WERI-Rb-1 (cell line): ENCODE measurements at places on chromosomes 7 and 10.

GRCh38 chr7:100837099-100837836 lies 9.9 kb upstream of the EPHB4 start:
- DNase-seq: peak; percentile 82

GRCh38 chr10:58967551-58968388 lies 208.7 kb upstream of the PHYHIPL start:
- peak; percentile 20 for DNase-seq

DNA sequence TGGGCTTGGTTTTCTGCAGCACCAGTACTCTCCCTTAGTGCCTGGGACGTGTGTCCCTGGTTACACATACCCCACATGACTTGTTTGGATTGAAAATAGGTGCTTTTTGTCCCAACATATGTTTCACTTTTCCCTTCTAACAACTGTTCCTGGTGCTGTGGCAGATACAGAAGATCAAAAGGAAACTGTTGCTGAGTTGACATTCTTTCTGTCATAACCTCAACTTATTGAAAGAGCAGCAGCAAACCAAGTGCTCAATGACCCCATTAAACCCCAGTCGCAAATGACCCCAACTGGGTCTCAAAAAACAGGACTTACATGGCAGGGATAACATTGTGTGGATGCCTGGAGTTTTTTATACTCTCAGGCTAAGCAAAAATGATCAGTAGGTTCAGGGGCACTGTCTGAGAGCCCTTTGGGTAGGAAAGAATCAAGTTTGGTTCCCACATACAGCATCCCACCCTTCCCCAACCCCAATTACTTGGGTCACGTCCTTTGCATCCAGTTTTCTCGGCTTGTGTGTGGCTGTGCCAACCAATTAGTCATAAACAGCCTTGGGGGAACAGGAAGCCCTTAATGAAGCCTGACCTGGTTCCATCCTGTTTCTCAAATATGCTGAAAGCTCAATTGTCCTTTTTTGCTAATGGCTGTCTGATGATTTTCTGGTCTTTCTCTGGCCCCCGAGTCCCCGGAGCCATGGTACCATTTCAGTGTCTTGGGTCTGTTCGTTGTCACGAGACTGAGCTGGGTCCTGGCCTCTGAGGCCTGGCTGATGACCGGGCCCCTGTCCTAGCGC lies 4.9 kb downstream of the HKDC1 start:
- DNase-seq: no peak

- no peak for DNase-seq
These were observed 62.8 kb upstream of the FAM20C start for GRCh38 chr7:129366-130221.

GRCh38 chr7:2266911-2267310 lies 24.9 kb downstream of the NUDT1 start:
- DNase-seq: peak; percentile 82

GRCh38 chr10:103967448-103968071 lies 620 bp downstream of the SLK start:
- no peak for DNase-seq

- peak; percentile 69 for DNase-seq
These were observed 83.1 kb downstream of the THSD7A start for GRCh38 chr7:11748884-11749283.

- no peak for DNase-seq
These were observed 135.4 kb downstream of the EMX2 start for GRCh38 chr10:117677890-117678500.

DNA sequence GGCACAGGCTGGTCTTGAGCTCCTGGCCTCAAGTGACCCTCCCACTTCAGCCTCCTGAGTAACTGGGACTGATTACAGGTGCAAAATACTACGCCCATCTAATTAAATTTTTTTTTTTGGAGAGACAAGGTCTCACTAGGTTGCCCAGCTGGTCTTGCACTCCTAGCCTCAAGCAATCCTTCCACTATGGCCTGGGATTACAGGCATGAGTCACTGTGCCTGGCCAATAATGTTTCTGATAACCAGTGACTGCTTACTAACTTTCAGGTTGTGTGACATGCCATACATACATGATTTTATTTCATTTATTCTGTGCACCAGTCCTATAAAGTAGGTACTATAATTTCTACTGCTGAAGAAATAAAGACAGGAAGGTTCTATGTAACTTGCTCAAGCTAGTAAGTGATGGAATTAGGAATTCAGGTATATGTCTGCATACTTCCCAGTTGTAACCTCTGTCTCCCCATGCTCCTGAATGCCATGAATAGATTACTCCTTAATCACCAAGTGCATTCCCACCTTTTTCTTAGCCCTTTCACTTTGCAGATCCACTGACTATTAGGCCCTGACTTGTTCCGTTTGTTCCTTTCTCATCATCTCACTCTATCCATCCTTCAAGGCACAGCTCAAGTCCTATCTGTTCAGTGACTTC lies 28.1 kb downstream of the MCU start:
- DNase-seq: no peak

DNA sequence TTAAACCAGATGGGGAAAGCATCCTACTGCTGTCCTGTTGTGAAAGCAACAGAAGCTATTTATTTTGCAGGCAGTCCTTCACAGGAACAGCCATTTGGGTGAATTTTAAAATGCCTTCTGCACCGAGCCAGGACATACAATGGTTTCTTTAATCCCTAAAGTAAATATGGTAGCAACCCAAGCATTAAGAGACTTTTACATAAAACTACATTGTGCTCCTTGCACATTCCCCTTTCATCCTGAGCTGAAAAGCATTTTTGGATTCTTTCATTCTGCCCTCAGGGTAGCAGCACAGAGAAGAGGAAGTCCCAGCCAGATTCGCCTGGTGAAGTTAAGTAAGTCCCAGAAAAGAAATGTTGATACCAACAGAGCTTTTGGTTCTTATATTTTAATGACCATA lies 84.0 kb upstream of the FAM3C start:
- no peak for DNase-seq

GRCh38 chr7:151696721-151697514 lies 177.2 kb upstream of the RHEB start:
- peak; percentile 37 for DNase-seq

GRCh38 chr10:22597138-22597537 lies 117.2 kb downstream of the PIP4K2A start:
- no peak for DNase-seq

- DNase-seq: no peak
These were observed 455.7 kb upstream of the KLF6 start for GRCh38 chr10:4240608-4241197.

DNA sequence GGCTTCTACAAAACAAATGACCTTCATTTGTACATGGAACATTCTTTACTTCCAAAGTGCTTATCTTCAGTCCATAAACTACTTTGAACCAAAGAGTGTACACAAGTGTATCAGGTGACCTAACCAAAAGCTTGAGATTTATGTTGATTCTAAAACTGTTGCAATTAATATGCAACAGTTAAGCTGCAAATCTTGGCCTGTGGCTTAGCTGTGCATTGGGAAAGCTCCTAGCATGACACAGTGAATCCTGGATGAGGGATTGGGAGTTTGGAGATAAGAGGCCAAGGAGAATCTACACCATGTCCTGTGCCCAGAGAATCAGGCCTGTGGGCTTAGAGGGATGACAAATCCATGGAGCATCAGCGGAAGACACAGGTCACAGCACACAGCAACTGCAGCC lies 105.2 kb upstream of the GSDME start:
- no peak for DNase-seq

DNA sequence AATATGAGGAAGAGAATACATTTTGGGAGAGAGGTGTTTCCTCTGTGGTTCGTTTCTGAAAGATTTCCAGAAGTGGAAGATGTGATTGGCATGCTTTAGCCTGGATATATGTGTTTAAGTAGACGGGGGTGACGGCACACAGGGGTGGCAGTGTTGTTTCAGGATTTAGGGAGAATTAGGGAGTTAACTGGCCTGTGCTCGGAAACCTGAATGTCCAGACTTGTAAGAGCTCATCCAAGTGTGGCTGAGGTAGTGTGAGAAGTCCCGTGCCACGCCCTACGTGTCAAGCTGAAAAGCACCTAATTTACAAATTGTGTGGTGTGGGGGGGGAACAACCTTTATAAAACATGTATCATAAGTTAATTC lies 1.1 kb downstream of the RALA start:
- peak; percentile 28 for DNase-seq

GRCh38 chr10:102309236-102309635 lies 63.9 kb downstream of the GBF1 start:
- no peak for DNase-seq

DNA sequence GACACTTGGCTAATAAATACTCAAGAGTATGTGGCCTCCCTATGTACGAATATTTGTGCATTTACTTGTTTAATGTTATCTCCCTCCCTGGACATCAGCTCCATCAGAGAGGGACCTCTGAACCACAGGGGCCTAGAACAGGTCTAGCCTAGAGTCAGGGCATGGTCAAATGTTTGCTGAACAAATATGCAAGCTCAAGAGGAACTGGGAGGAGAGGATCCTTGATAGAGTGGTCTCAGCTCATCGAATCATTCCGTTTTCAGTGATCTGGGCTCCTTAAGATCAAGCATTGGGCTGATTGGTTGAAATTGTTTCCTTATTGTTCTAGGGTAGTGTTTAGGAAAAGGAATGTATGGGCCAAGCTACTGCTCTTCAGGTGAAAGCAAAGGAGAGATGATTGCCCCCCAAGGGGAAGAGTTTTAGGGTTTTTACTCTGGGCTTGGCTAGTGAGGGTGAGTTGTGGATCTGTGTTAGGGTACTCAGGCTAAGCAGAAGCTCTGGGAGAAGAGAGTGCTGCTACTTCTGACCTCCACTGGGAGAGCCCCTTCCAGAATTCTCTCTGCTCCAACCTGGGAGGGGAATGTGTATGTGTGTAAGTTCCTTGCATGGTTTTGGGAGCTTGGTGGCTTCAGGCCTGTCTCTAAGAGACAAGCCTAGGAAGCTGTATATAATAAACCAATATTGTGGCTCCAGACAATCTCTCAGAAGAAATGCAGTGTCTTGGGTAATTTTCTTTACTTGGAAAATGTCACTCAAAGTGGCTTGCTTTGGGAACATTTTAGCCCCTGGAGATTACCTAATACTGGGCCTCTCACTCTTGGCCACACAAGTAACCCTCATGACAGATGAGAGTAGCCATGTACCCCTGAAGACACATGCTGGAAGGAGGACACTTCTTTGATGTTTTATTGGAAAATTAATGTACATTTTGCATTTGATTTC lies 110.0 kb downstream of the EMX2 start:
- no peak for DNase-seq

- DNase-seq: no peak
These were observed 86.4 kb downstream of the PRPF18 start for GRCh38 chr10:13673156-13673555.

DNA sequence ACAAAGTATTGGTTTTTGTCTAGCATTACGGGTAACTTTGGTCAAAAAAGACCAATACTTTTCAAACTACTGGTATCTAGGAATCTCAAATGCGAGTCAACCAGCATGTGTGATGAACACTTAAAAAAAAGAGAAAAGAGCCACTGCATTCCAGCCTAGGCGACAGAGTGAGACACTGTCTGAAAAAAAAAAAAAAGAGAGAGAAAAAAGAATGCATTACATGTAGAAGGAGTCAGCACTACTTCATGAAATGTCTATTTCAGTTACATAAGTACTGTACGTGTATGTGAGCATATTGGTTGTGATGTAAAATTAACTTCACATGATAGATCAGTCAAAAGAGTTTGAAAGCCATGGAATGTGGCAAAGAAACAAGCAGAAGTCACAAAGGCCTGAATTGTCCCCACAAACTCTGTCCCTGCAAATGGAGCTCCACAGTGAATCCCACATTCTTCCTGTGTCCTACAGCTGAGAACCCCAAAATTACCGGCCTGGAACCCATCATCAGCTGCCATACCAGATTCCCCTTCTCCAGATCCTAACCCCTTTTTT lies 1.6 kb downstream of the DENND11 start:
- DNase-seq: no peak

DNA sequence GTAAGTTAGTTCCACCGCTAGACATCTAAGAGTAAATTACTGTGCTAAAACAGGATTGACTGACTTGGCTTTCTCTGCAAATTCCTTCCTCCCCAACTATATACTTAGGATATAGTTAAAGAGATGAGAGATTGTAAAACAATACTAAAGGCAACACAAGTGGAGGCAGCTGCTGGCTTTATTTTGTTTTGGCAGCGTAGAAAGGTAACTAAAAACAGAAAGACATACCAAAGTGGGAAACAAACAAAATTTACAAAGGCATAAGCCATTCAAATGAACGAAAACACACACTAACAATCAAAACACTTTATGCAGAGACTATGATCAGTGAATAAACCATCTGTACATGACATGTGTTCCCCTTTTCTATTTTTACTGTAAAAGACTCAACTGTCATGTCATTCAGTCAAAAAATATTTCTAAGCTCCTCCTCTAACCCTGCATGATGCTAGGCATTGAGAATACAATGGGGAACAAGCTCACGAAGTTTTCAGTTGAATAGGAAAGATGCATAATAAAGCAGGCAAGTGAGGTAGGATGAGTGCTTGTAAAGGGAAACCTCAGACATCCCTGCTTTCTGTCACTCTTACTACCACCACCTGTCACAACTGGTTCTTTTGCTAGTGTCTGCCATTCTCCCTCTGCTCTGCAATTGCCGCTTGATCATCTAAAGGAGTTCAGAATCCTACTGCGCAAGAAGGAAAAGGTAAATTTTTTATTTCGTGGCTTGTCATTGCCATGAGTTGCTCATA lies 64.2 kb upstream of the COL1A2 start:
- DNase-seq: no peak

- DNase-seq: no peak
These were observed 125.7 kb upstream of the NEBL start for GRCh38 chr10:21022821-21023220.

- DNase-seq: no peak
These were observed 26.5 kb upstream of the KCTD7 start for GRCh38 chr7:66602159-66602558.

- no peak for DNase-seq
These were observed 109.8 kb upstream of the FAM133B start for GRCh38 chr7:92699966-92700514.

GRCh38 chr10:30172673-30173072 lies 113.3 kb upstream of the JCAD start:
- no peak for DNase-seq

GRCh38 chr7:29270594-29271318 lies 76.2 kb downstream of the CHN2 start:
- peak; percentile 59 for DNase-seq

GRCh38 chr10:76651154-76651553 lies 986.5 kb downstream of the KCNMA1 start:
- DNase-seq: no peak

- no peak for DNase-seq
These were observed 38.2 kb downstream of the WDR37 start for GRCh38 chr10:1094112-1095057.

- DNase-seq: peak; percentile 40
These were observed 7.8 kb downstream of the ITPRIP start for GRCh38 chr10:104330168-104331110.

DNA sequence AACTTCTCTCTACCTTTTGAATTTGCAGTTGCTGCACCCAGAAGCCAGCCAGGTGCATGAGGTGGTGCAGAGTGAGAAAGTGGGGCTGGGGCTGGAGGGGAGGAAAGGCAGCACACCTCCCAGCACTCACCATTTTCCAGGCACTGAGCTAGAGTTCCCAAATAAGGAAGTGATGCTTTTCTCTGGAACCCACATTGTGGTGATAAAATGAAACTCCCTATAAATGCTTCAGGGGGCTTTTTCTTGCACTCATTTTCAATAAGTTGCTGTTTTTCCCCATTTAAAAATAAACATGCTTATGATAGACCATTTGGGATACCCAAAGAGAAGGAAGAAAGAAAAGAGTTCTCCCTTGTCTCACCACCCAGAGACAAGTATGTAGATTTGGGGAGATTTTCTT lies 42.8 kb upstream of the TNS3 start:
- no peak for DNase-seq

- DNase-seq: no peak
These were observed 80.9 kb downstream of the ABLIM1 start for GRCh38 chr10:114577133-114577532.
